Ascending aorta (tissue), 2 donors: ENCODE measurements at places on chromosomes 7 and 10.

DNA sequence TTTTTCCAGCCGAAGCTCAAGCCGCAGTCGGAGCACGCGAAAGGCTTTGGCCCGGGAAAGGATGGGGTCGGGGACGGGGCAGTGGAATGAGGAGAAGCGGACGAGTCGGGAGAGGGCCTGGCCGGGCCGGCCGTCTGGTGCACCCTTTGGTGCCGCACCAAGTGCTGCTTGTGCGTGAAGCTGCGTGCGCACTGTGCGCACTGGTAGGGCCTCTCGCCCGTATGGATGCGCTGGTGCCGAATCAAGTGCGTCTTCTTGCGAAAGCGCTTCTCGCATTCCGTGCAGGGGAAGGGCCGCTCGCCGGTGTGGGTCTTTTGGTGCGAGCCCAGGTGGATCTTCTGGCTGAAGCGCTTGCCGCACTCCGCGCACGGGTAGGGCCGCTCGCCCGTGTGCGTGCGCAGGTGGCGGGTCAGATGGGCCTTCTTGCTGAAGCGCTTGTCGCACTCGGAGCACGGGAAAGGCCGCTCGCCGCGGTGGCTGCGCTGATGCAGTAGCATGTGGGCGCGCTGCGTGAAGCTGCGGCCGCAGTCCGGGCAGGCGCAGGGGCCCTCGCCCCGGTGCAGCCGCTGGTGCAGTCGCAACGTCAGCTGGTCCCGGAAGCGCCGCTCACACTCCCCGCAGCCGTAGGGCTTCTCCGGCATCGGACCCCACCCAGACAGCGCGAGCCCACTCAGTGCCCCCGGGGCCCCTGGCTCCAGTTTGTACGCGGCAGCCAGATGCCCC, 7.8 kb downstream of the ZNF467 start:
- DNase-seq, result no peak

DNA sequence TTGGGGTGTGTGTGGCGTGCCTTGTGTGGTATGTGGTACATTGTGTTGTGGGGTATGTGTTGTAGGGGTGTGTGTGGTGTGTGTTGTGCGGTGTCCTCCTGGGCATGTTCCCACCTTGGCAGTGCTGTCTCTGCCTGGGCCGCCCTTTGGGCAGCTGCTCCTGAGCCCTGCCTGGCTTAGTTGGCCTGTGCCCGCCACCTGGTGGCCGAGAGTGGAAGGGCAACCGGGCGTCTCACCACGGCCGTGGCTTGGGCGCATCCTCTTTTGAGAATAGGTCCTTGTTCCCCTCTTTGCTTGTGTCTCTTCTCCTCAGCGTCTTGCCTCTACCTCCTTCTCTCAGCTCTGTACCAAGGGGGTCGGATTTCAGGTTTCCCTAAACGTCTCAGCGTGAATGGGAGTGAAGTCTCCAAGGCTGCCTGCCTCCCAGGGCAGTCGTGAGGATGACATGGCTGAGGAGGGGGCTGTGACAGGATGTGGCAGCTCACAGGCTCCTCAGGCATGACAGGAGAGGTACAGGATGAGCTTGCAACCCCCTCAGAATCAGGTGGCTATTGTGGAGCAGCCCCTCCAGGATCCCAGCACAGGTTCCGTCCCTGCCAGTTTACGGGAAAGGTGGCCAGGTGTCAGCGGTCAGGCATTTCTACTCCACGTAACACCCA, 98.4 kb upstream of the PODXL start:
- peak; percentile 27 for DNase-seq

- DNase-seq, result no peak
These were observed 2.4 kb downstream of the NAMPT start for GRCh38 chr7:106282390-106282789.

DNA sequence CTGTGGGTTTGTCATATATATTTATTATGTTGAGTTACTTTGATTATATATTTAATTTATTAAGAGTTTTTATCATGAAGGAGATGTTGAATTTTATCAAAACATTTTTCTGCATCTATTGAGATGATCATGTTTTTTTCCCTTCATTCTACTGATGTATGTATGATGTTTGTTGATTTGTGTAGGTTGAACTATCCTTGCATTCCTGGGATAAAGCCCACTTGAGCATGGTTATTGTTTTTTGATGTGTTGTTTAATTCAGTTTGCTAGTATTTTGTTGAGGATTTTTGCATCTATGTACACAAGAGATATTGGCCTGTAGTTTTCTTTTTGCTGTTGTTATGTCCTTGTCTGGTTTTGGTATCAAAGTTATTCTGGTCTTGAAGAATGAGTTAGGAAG, 31.1 kb downstream of the SCART1 start:
- no peak for DNase-seq

- no peak for DNase-seq
These were observed 146.6 kb downstream of the WDR11 start for GRCh38 chr10:120997756-120998155.

DNA sequence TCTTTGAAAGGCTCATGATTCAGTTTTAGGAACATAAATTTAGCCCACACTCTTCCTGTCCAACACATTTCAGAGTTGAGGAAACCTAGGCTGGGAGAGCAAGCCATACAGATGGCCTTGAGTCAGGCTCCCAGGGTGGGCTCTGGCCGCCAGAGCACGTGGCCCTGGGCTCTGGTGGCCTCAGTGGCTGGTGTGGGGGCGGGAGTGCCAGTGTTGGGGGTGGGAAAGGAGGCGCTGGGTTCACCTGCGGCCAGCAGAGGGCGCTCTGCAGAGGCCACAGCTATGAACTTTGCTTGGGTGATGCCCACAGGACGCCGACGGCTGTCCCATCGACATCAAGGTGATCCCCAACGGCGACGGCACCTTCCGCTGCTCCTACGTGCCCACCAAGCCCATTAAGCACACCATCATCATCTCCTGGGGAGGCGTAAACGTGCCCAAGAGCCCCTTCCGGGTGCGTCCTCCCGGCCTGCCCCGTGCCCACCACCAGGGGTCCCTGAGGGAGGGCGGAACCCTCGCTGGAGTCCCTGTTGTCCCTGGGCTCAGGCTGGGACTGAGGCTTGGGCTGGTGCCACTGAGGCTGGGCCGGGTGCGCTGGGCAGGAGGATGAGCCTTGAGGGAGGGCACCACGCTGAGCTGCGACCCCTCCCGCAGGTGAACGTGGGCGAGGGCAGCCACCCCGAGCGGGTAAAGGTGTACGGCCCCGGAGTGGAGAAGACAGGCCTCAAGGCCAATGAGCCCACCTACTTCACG, 11.9 kb downstream of the FLNC start:
- DNase-seq, result no peak

GRCh38 chr10:73061743-73062142, 34.9 kb downstream of the P4HA1 start:
- DNase-seq, result no peak

DNA sequence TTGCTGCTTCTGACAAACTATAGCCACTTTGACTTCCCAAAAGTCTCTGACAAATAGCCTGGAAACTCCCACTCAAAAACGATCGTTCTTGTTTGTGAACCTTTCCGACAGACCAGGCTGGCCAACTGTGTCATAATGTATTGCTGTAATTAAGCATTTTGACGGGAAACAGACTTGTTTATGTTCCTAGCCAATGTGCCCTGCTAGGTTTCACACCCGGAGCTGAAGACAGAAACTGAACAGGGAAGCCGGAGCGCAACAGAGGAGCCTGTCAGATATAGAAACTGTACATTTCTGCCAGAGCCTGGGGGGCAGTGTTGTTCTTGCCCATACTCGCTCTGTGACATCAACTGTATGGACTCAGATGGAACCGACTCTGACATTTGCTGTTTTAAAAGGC, 55.3 kb upstream of the C7orf33 start:
- peak; percentile 60 for DNase-seq

DNA sequence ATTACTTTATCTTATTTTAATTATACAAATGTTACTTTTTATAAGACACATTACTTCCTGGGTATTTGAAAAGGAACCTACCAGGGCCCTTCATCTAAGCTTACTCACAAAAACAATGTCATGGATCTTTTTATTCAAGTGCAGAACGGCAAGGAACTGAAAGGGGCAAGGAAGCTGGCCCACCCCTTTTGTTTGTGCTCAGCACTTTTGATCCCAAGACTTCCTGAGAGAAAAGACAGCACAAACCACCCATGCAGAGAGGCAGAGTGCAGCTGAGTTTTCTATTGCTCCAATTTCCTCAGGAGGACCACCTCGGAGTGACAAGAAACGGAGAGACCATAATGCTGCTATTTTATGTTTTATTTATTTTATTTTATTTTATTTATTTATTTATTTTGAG, 232.0 kb upstream of the NRP1 start:
- no peak for DNase-seq

- DNase-seq, result no peak
These were observed 674.4 kb downstream of the GRM8 start for GRCh38 chr7:126578338-126578737.

- no peak for DNase-seq
These were observed 4.4 kb upstream of the PPP2R2D start for GRCh38 chr10:131896403-131896802.

DNA sequence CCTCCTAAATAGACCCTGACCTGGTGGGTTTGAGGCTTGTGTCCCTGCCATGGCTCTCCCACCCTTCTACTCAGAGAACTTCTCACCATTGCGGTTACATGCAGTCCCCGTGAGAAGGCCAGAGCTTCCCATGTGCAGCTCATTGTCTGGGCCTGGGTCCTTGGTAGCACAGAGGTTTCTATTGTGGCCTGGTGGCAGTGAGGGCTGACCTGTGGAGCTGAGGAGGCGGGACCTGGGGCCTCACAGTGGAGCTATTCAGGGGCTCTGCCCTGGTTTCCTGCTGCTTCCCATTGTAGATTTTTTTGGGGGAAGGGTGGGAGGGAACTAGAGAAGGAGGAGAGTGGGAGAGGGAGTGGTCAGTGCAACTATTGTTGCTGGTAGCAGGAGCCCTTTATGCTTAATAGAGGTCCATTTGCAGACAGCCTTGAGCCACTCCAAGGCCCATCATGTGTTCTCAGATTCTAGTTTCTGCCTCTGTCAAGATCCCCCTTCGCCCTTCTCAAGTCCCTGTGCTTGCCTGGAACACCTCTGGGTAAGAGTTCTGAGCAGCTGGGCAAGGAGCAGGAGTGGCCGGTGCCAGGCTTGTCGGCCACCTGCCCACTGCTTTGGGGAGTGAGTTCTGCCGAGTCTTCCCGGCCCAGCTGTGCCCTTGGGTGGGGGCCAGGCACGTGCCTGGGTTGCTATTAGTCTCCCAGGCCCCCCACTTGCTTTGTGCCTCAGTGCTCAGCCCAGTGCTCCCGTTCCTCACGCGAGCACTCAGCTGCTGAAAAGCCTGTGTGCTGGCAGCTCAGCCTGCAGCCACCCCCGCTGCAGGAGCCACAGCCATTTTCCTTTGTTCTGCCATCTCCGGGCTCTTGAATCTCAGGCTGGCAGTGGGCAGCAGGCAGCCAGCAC, 10.7 kb downstream of the TSPAN14 start:
- no peak for DNase-seq

- DNase-seq, result peak; percentile 83
These were observed 46.6 kb downstream of the ALOX5 start for GRCh38 chr10:45420453-45421192.

GRCh38 chr10:132411561-132412253, 14.7 kb downstream of the PWWP2B start:
- DNase-seq, result no peak

DNA sequence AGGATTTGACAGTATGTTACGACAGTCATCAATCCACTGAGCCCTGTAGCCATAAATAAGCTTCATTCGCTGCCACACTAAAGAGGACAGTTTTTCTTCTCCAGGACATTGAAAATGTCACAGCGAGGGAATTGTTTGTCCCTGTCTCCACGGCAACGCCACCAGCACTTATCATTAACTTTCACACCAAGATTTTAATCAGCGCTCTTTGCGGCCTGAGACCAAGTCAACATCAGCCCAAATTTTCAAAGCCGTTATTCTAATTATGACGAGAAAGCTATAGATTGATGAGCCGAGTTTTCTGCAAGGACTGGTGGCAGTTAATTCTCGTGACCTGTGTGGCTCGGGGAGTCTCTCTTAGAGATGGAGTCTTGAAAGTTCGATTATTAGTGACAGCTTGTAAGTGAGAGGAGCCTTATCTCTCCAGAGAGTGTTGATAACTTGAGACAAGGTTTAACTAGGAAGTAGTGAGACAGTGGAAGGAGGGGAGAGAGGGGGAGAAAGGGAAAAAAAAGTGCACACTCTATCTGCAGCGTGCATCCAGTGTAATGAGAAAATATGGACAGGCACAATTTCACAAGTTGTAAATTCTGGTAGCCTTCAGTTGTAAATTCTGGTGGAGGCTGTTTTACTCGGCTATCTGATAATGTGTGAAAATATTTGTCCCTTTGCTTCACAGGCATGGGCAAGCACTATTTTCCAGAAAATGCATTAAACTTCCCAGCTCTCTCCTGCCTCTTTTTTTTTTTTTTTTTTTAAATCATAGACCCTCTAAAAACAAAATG, 473.3 kb downstream of the LRMDA start:
- no peak for DNase-seq

DNA sequence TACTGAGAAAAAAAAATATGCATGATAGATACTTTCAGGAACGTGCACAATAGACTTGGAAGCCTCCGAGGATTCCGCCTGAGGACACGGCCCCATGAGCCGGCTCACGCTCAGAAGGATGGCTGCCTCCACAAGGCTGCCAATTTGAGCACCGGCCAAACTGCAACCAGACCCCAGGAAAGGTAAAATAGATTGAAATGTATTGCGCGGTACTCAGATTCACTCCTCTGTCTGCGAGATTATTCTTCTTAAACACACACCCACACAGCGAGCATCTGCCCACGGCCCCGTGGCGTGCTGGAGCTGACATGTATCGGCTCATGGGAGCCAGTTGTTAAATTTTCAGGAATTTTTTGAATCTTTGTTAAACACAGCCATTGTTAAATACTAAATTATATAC, 653.2 kb upstream of the MKI67 start:
- no peak for DNase-seq

- no peak for DNase-seq
These were observed 26.4 kb downstream of the HIF1AN start for GRCh38 chr10:100562008-100562672.

- DNase-seq, result no peak
These were observed 4.8 kb downstream of the DENND2A start for GRCh38 chr7:140635816-140636215.

GRCh38 chr10:1605999-1606940, 131.1 kb downstream of the ADARB2 start:
- no peak for DNase-seq

DNA sequence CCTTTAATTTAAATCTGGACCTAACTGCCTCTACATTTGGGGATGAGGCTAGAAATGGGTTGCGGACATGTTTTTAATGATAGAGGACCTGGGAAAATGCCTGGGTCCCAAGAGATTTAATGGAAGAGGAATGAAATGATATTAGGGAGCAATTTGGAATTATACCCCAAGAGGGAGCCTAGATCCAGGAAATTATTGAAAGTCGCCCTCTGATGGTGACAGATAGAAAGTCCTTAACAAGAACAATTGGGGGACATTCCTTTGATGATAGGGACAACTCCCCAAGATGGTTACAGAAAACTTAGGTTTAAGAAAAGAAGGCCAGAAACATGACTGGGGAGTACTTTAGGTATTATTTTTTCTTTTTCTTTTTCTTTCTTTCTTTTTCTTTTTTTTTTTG, 9.5 kb upstream of the TSGA13 start:
- no peak for DNase-seq

- no peak for DNase-seq
These were observed 629.3 kb upstream of the NRP1 start for GRCh38 chr10:33963729-33964128.

- DNase-seq, result no peak
These were observed 14.3 kb downstream of the ZC3HAV1 start for GRCh38 chr7:139095194-139095659.
